ENCODE measurements at places on chromosomes 1 and 21. TPM values are rescaled to one million over a fixed set of nuclear protein-coding genes. Genes with fewer than 3 reads are reported as not detected.

The HSD3B2 gene
- not detected for total RNA-seq

The AMY1B gene
- total RNA-seq, result 4.1 TPM

The FTCD gene
- 0.46 TPM for total RNA-seq

The ETV3 gene
- total RNA-seq, result 39.2 TPM

The CFAP74 gene
- 0.35 TPM for total RNA-seq

The MRPL20 gene
- 80.7 TPM for total RNA-seq

The TNNI3K gene
- total RNA-seq, result 1.3 TPM

DNA sequence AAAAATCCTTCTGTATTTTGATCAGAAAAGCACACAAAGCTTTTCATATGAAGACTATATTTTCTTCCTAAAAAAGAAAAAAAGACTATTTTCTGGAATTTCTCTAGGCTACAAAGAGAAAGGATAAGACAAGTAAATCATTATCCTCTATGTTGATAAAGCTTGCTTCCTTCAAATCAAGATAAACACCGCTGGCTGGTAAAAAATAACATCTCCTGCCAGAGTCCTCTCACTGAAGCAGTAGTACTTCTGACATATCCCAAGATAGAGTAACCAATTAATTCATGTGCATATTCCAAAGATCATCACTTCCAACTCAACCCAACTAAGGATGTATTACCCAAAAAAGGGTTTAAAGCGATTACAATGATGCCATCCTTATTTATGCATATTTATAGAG, 34.3 kb downstream of the DENND1B start:
- peaks cover 8% of the 10 kb centered on the region for H3K4me1 ChIP-seq
- H3K27ac ChIP-seq, result no peak overlapping the region
- H3K27me3 ChIP-seq, result no peaks in the 10 kb centered on the region
- no peak for DNase-seq

DNA sequence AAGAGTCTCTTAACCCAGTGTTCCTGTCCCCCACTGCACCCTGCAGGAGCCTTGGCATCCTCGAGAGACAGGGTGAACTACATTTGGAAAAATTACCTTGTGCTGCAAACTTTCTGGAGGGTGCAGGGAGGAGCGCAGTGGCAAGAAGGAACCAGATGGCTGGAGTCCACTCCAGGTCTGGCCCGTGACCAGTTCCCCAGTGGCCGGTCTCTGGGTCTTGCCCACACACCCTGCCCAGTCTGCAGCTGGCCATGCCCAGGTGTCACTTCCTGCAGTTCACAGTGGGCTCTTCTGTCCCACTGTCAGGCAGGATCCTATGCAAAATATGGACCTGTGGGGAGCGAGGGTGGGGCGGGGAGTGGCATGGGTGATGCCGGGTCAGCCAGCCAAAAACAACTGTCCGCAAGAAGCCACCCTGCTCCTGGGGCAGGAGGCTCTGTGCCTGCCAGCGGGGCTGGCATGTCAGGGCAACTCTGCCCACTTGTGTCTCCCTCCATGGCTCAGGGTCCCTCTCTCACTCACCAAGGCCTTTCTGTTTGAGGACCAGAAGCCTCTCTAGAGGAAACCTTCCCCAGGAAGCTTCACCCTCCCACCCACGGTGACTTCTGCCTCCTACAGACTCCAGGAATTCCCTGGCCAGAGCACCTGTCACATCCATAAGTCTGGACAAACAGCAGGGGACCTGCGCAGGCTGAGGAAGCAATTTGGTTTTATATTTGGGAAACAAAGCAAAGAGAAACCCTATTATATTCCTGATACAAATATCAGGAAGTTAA, 55.6 kb downstream of the KIF21B start:
- peaks cover 4% of the 10 kb centered on the region for H3K4me1 ChIP-seq
- H3K4me3 ChIP-seq, result no peak overlapping the region
- no peak overlapping the region for H3K27ac ChIP-seq
- no peaks in the 10 kb centered on the region for H3K27me3 ChIP-seq

- DNase-seq, result no peak
- no peak overlapping the region for H3K4me3 ChIP-seq
- no peaks in the 10 kb centered on the region for H3K4me1 ChIP-seq
- H3K27me3 ChIP-seq, result no peaks in the 10 kb centered on the region
- H3K27ac ChIP-seq, result no peak overlapping the region
These were observed 5.1 kb upstream of the PLEKHO1 start for GRCh38 chr1:150144606-150145005.

GRCh38 chr1:200409203-200409760, 554 bp downstream of the ZNF281 start:
- peaks cover 4% of the 10 kb centered on the region for H3K36me3 ChIP-seq
- DNase-seq, result peak; percentile 76
- peaks cover 49% of the 10 kb centered on the region for H3K4me1 ChIP-seq
- H3K27ac ChIP-seq, result peak overlapping the region; percentile 87

DNA sequence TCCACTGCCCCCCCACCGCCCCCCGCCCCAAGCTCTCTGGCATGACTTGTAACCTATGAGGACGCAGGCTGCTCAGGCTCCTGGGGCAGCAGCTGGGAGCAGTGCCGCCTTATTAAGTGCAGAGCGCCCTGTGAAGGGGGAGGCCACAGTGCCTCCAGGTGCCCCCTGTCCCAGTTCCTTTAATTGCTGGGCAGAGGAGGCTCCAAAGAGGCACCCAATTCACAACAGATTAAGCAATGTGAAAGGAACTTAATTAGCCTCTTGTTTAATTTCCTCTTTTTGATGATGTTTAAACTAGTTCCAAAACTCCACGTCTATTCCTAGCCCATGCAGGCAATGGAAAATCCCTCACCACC, 3.0 kb downstream of the RXFP4 start:
- H3K4me3 ChIP-seq, result no peak overlapping the region
- no peak overlapping the region for H3K27ac ChIP-seq
- H3K36me3 ChIP-seq, result peaks cover 36% of the 10 kb centered on the region

GRCh38 chr1:172952516-172952915, 98.2 kb downstream of the TNFSF18 start:
- no peak overlapping the region for H3K27ac ChIP-seq
- peaks cover 9% of the 10 kb centered on the region for H3K4me1 ChIP-seq
- no peak for DNase-seq
- no peaks in the 10 kb centered on the region for H3K36me3 ChIP-seq
- H3K4me3 ChIP-seq, result no peak overlapping the region

DNA sequence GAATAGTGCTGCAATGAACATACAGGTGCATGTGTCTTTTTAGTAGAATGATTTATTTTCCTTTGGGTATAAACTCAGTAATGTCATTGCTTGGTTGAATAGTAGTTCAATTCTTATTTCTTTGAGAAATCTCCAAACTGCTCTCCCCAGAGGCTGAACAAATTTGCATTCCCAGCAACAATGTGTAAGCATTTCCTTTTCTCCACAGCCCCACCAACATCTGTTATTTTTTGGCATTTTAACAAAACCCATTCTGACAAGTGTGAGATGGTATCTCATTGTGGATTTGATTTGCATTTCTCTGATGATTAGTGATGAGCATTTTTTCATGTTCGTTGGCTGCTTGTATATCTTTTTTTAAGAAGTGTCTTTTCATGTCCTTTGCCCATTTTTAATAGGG, 21.9 kb upstream of the EEIG2 start:
- H3K4me3 ChIP-seq, result no peak overlapping the region
- DNase-seq, result no peak
- no peak overlapping the region for H3K27ac ChIP-seq
- H3K27me3 ChIP-seq, result no peaks in the 10 kb centered on the region
- no peaks in the 10 kb centered on the region for H3K4me1 ChIP-seq

GRCh38 chr1:207750631-207751305, 1.1 kb upstream of the CD46 start:
- no peaks in the 10 kb centered on the region for H3K36me3 ChIP-seq
- no peaks in the 10 kb centered on the region for H3K27me3 ChIP-seq
- peak overlapping the region; percentile 94 for H3K27ac ChIP-seq
- H3K4me3 ChIP-seq, result peak overlapping the region; percentile 93
- DNase-seq, result no peak

GRCh38 chr1:168230709-168231108, 4.9 kb downstream of the SFT2D2 start:
- H3K36me3 ChIP-seq, result peaks cover 45% of the 10 kb centered on the region
- H3K27me3 ChIP-seq, result no peaks in the 10 kb centered on the region
- DNase-seq, result no peak
- H3K4me1 ChIP-seq, result peaks cover 44% of the 10 kb centered on the region

DNA sequence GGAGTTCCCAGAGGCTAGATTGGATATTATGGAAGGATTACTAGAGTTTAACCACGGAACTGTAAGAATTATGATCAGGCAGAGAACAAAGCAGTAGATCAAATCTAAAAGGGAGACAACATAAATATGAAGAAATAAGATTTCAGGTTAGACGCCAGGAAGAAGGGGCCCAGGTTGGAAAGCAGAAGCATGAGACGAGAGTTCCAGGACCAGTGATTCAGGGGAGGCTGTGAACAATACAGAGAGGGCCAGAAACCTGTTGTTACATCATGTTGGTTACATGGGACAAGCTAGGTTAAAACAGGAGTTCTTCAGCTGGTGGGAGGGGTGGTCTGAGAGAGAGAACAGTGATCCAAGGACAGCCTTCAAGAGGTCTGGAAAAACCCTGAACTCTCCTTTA, 128.4 kb upstream of the MROH9 start:
- DNase-seq, result no peak
- H3K27me3 ChIP-seq, result no peaks in the 10 kb centered on the region
- no peaks in the 10 kb centered on the region for H3K4me1 ChIP-seq
- no peaks in the 10 kb centered on the region for H3K36me3 ChIP-seq

- no peaks in the 10 kb centered on the region for H3K27me3 ChIP-seq
- H3K27ac ChIP-seq, result no peak overlapping the region
- H3K36me3 ChIP-seq, result no peaks in the 10 kb centered on the region
- no peak overlapping the region for H3K4me3 ChIP-seq
- DNase-seq, result no peak
- peaks cover 31% of the 10 kb centered on the region for H3K4me1 ChIP-seq
These were observed 2.2 kb upstream of the USP24 start for GRCh38 chr1:55217226-55217986.

DNA sequence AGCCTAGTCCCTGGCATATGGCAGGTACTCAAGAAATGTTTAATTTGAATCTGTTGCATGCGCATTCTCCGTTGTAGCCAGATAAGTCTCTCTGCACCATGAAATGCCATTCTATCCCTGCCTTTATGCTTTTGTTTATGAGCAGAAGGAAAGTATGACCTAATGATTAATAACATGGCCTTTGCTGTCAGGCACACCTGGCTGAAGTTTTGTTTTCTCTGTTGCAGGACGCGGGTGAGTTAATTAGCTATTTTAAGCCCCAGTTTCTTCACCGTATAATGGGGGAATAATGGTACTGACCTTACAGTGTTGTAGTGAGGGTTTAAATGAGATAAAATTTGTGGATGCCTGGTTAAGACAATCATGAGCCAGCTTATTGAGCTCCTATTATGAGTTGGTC, 87.7 kb downstream of the ST6GALNAC3 start:
- H3K27ac ChIP-seq, result no peak overlapping the region
- no peaks in the 10 kb centered on the region for H3K27me3 ChIP-seq
- H3K4me3 ChIP-seq, result no peak overlapping the region
- no peak for DNase-seq
- H3K4me1 ChIP-seq, result no peaks in the 10 kb centered on the region
- H3K36me3 ChIP-seq, result no peaks in the 10 kb centered on the region

DNA sequence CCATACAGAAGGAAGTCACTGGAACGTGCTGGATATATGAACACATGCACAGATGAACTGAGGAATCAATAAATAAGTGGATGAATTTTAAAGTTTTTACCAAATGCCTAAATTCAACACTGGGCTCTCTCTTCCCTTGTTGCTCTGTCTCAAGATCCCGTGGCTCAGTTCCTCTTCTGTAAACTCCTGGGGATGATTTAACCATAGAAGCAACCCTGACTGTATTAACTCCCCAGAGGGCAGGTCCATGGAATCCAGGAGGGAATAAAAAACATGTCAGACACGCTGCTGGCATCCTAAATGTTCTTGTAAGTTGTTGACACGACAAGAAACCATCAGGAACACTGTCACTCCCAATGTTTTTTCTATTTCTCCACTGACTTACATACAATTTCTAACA, 45.3 kb upstream of the GPR157 start:
- no peaks in the 10 kb centered on the region for H3K27me3 ChIP-seq
- H3K36me3 ChIP-seq, result peaks cover 19% of the 10 kb centered on the region
- DNase-seq, result no peak
- no peak overlapping the region for H3K4me3 ChIP-seq

- no peaks in the 10 kb centered on the region for H3K27me3 ChIP-seq
- DNase-seq, result no peak
- no peaks in the 10 kb centered on the region for H3K36me3 ChIP-seq
- H3K4me1 ChIP-seq, result peaks cover 3% of the 10 kb centered on the region
- H3K4me3 ChIP-seq, result no peak overlapping the region
These were observed 37.5 kb upstream of the KIF21B start for GRCh38 chr1:201061049-201061448.

DNA sequence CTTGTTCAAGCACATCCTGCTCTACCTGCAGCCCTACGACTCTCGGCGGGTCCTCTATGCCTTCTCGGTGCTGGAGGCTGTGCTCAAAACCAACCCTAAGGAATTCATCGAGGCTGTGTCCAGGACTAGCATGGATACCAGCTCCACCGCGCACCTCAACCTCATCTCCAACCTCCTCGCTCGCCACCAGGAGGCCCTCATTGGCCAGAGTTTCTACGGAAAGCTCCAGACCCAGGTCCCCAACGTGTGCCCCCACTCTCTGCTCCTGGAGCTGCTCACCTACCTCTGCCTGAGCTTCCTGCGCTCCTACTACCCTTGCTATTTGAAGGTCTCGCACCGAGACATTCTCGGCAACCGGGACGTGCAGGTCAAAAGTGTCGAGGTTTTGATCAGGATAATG, 74.3 kb upstream of the MORC3 start:
- no peak for DNase-seq
- no peaks in the 10 kb centered on the region for H3K4me1 ChIP-seq
- H3K4me3 ChIP-seq, result no peak overlapping the region
- no peaks in the 10 kb centered on the region for H3K27me3 ChIP-seq

DNA sequence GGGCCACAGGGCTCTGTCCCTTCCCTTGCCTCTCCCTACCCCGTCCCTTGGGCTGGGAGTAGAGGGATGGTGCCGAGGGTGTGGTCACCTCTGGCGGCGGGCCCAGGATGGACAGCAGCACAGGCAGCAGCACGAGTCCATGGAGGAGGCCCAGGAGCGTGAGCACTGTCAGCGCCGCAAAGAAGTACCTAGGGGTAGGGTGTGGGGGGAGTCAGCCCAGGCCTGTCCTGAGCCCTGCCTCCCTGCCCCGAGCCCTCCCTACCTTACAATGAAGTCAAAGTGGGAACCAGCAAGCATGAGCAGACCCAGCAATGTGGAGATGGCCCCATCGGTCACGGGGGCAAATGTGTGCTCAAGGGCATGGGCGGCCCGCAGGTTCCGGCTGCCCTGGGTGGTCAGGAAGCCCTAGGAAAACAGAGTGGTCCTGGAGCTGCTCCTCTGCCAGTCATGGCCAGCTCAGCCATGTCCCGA, 14.7 kb downstream of the BTBD19 start:
- peaks cover 18% of the 10 kb centered on the region for H3K4me1 ChIP-seq
- H3K4me3 ChIP-seq, result no peak overlapping the region
- H3K36me3 ChIP-seq, result no peaks in the 10 kb centered on the region

DNA sequence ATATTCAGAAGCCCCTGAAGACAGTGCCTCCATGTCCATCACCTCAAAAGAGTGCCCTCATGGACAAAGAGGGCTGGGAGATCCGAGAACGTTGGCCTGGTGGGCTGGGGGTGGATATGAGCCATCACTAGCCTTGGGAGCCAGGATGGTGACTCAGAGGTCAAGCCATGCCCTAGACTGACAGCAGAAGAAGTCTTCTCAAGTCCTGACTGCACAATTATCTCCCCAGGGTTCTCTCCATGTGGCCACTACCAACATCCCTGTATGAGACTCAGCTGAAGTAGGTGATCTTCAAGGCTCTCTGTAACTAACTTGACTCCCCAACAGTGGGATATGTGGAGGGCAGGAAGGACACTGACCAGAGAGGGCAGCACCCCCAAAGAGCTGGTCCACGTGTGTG, 7.1 kb upstream of the USF1 start:
- H3K4me1 ChIP-seq, result no peaks in the 10 kb centered on the region
- no peaks in the 10 kb centered on the region for H3K27me3 ChIP-seq
- no peak overlapping the region for H3K27ac ChIP-seq
